ENCODE measurements at places on chromosomes 5 and 9.

DNA sequence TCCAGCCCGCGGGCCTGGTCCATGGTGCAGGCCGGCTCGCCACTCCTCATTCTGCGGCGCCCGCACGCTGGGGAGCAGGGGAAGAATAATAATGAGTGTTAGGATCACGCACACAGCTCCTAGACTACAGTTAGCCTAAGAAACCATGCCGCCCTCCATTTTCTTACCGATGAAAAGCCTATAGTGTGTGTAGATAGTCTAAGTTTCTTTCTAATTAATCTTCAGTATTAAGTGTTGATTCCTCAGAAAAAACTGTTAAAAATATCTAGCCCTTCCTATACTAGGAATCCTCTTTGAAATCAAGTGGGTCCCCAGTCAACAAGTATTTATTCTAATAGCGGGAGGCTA lies 9.3 kb downstream of the ZBED3 start:
- no peak for DNase-seq

GRCh38 chr5:80796846-80797245 lies 142.1 kb upstream of the DHFR start:
- no peak for DNase-seq

GRCh38 chr5:133356984-133357421 lies 255.3 kb downstream of the FSTL4 start:
- no peak for DNase-seq

DNA sequence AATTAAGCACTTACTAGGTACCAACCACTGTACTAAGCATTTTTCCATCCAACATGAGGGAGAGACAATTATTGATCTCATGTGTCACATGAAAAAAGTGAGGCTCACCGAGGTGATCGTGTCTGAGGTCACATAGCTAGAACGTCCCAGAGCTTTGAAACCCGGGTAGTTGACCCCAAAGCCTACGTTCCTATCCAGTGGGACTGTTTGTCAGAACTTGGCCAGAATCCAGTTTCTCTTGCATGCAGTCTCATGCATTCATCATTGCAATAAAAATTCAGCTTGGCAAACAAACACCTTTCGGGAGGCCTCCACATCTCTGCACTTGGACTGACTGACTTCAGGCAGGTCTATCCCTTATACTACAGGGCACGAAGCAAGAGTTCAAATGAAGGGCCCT lies 23.4 kb upstream of the FAT2 start:
- no peak for DNase-seq

- DNase-seq: no peak
These were observed 3.2 kb downstream of the NKD2 start for GRCh38 chr5:1011741-1012312.

- no peak for DNase-seq
These were observed 58.3 kb downstream of the TRIO start for GRCh38 chr5:14201325-14202045.

DNA sequence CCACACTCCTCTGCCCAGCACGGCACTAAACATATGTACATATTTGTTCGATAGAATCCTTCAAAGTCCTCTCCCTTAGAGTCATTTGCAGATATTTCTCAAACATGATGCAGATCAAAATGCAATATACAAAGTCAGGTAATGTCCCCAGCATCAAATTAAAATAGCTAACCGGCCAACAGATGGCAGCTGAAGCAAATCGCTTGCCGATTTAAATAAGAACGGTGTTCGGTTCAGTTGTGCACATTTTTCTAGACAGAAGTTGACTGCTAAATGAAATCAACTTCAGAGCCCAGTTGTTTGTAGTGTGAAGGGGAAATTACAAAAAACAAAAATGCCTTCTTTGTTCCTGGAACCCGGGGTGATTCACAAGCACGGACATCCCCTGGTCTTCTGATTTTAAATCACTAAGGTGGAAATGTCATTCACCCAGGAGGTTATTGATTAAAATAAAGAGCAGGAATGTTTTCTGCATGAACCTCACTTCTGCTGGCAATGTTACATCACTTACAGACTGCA lies 219.2 kb downstream of the EBF1 start:
- no peak for DNase-seq

All from activated CD8-positive, alpha-beta memory T cell treated with anti-CD3 and anti-CD28 coated beads for 48 hours (primary cell).